ENCODE measurements at places on chromosomes 1 and 21. TPM values are rescaled to one million over a fixed set of nuclear protein-coding genes. Genes with fewer than 3 reads are reported as not detected.

The CITED4 gene
- 6.5 TPM for total RNA-seq

The ETV3L gene
- total RNA-seq = not detected

The ALX3 gene
- not detected for total RNA-seq

- DNase-seq = no peak
Measured at GRCh38 chr1:160363010-160363409, 3.9 kb upstream of the NHLH1 start.

DNA sequence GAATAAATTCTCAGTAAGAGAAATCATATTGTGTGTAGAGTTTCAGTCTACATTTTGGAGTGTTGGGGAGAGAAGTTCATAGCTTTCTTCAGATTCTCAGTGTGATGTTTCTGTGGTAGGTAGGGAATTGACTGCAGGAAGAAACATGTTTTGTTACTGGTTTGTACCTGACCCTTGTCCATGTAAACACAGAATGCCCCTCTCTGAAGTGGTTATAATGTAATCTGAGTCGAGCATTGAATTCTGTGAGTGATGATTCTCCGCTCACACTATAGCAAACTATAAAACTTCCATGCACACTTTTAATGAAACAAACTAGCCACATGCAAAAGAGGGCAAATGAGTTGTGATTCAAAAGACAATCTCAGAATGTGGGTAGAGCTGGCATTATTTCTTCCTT, 433.2 kb downstream of the USP25 start:
- no peak for DNase-seq

- DNase-seq = no peak
Measured at GRCh38 chr21:45536301-45537081, 5.7 kb downstream of the SLC19A1 start.

- DNase-seq = no peak
Measured at GRCh38 chr1:182441719-182442118, 8.2 kb upstream of the RGSL1 start.

- no peak for DNase-seq
Measured at GRCh38 chr1:52659356-52659755, 26.4 kb downstream of the SHISAL2A start.

GRCh38 chr1:20552728-20553445, 514 bp downstream of the FAM43B start:
- no peak for DNase-seq

DNA sequence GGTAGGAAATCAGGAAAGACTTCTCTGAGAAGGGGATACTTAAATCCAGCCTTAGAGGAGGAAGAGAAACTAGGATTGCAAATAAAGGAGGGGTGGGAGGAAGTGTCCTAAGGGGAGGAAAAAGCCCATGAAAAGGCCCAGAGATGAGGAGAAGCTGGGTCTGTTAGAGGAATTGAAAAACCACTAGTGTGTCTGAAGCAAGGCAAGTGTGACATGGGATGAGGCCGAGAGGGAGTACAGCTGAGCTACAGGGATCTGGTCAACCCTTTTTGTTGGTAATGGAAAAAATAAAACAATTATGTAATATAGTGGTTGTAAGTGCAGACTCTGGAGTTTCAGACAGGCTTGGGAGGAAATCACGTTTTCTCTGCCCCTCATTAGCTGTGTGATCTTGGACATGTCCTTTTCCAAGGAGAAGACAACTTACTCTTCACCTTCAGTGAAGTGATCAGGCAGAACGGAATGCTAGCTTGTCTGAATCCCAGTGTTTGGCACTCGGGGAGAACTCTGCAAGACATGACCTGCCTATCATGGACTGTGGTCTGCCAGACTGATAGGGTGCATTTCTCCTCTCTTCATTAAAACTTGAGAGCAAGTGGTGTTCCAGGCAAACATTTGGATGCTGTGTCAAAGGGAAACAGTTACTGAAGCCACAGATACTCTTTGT, 7.4 kb upstream of the S100A10 start:
- DNase-seq = no peak
